ENCODE measurements at places on chromosomes 1 and 21.

GRCh38 chr1:15807121-15807520 lies 328 bp downstream of the UQCRHL start:
- no peak for DNase-seq

DNA sequence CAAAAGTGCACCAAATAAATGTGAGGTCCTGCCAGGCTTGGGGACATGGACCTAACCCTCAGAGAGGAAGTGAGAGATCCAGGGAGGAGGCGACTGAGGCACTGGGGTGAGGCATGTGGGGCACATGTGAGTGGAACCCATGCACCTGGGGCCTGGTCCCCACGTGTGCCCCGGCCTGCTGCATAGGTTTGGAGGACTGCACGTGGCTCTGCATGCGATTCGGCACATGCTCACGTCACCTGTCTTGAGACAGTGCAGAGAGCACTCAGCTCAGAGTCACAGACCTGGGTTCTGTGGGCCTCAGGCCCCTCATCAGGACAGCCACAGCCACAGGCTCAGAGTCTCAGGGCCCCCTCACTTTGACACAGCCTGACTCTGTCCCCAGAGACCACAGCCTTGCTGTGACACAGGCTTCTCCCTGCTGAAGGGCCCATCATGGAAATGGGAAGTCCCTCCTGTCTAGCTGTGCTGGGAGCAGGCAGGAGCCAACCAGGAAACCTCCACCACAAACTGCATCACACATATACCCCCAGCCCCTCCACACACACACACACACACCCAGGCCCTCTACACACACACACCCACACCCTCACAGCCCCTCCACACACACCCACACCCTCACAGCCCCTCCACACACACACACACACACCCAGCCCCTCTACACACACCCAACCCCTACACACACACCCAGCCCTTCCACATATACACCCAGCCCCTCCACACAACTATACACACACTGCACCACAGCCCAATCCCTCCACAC lies 48.2 kb downstream of the SLC9A1 start:
- DNase-seq = no peak

- DNase-seq = no peak
Measured at GRCh38 chr1:70768216-70768615, 279.4 kb downstream of the PTGER3 start.

- DNase-seq = no peak
Measured at GRCh38 chr1:174976436-174977108, 23.2 kb upstream of the CACYBP start.

- DNase-seq = no peak
Measured at GRCh38 chr1:10909697-10910680, 102.5 kb upstream of the TARDBP start.
